Myocyte (in vitro differentiated cells): ENCODE measurements at places on chromosomes 12 and 14.

GRCh38 chr12:20547816-20548575, 147.1 kb upstream of the SLCO1C1 start:
- DNase-seq: no peak

DNA sequence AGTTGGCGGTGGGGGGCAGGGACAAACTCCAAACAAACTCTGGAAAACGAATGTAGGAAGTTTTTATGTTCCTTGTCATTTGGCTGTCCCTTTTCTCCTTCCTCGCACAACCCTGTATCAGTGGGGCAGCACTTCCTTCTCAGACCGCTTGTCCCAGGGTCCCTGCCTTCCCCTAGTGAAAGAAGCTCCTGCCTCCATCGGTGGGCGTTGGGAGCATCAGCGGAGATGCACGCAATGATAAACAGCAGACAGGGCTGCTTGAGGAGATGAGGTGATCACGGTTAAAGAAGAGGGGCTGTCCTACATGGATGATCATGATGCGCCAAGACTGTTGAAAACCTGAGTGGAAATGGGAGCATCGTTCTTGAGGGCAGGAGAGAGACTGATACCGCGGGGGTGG, 620 bp downstream of the C1S start:
- DNase-seq: no peak

- DNase-seq: no peak
These were observed 66.1 kb downstream of the PDZRN4 start for GRCh38 chr12:41254004-41254914.

- DNase-seq: no peak
These were observed 118.3 kb downstream of the DAAM1 start for GRCh38 chr14:59306775-59307174.

DNA sequence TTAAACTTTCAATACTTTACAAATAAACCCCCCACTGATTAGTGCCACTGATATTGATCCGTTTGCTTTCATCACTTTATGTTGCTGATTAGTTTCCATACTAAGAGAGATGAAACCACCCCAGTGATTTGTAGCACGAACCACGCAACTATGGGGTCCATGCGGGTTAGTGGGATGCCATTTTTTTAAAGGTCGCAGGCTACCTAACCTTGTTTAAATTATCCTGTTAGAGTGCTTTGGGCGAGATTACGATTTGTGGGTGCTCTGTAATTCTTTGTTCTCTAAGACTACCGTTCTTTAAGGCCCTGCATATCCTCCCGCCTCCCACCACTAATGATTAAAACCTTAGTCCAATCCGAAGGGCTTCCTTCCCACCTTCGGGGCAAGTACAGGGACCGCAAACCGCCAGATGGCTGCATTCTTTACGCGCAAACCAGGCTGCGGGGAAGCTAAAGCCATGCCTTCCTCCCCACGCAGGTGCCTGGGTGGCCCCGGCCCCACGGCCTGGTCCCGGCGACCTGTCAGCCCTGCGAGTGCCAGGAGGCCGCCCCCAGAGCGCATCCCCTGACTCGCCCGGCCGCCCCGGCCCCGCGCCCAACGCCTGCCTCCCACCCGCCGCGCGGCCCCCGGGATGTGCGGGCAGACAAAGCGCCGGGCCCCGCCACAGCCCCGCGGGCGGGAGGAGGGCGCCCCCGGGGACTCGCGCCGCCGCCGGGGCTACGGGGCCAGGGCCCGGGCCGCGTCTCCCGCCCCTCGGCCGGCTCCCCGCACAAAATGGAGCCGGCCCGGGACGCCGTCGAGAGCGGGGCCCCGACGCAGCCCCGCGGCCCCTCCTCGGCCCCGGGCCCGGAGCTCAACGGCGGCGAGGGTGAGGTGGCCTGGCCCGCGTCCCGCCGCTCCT, 759 bp downstream of the NFYB start:
- peak; percentile 63 for DNase-seq

DNA sequence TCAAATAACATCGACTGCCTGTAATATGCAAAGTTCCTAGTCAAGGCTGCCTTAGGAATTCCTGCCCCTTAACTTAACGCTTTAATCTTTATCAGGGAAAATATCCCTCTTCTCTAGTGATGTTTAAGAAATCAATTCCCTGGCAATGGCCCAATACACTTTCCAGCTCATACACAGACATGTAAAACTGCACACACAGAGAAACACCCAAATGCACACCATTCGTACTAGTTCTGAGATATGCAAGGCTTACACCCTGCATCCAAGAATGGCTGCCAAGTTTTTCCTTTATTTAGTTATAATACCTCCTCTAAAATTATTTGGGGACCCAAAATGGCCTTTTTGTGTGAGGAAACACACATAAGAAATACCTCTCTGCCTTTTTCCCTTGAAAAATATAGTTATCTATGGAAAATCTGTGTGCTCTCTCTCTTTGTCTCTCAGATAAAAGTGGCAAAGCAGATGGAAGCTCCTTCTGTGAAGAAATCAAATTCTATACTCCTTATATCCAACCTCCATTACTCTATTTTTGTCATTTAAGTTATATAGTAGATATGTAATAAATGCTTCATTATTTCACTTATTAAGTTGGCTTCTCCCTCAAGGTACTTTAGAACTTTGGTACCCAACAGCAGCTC, 120.0 kb upstream of the MDM1 start:
- no peak for DNase-seq

GRCh38 chr12:108862588-108862959, 5.2 kb upstream of the SSH1 start:
- DNase-seq: no peak

DNA sequence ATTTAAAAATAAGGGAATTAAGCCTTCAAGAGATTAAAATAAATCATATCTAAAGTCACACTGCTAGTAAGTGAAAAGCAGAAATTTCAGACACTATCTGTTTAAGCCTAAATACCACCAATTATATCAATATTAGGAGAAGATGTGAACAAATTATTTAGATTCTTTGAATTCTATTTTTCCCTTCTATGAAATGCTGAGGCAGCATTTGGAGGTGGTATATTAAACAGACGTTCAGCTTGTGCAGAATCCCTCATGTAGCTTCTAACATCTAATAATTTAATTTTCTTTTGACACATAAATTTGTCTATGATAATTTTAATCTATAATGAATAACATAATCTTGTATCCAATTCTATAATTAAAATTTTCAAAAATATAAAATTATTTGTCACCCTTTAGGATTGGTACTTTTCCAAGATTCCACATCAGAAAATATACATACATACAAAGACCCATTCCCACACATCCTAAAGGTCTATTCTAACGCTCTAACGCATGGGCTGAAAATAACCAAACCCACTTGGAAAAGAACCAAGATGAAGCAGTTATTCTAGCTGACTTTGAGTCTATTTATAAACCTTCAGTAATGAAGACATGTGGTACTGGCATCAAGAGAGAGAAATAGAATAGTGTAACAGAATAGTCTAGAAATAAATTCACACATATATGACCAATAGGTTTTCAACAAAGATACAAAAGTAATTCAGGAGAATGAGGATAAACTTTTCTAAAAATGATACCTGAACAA, 751.8 kb downstream of the GALC start:
- peak; percentile 49 for DNase-seq

DNA sequence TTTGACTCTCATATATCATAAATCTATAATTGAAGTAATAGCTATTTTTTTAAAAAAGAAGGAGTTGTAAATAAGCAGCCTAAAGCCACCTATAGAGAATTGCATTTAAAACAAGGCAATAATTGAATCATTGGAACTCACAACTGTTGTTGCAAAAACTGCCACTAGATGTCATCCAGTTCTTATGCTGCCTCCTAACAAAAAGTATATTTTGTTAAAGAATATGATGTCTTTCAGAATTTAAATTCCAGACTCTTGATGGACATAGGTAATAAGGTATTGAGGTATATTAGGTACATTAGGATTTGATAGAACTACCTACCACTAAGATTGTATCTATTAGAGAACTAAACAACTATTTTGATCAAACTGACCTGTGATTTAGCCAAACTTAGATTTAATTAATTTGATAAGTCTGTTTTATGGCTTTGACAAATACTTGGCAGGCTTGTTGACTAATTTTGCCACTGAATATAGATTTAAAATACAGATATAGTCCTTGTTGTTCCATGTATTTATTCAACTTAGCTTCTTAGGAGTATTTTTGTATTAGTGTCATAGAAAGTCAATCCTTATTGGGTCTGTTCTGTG, 401.4 kb downstream of the RPL10L start:
- peak; percentile 2 for DNase-seq
